ENCODE measurements at places on chromosomes 16 and 17.

GRCh38 chr16:8641671-8642070 lies 20.2 kb downstream of the METTL22 start:
- DNase-seq, result no peak

GRCh38 chr16:76389126-76389525 lies 111.9 kb downstream of the CNTNAP4 start:
- DNase-seq, result no peak

DNA sequence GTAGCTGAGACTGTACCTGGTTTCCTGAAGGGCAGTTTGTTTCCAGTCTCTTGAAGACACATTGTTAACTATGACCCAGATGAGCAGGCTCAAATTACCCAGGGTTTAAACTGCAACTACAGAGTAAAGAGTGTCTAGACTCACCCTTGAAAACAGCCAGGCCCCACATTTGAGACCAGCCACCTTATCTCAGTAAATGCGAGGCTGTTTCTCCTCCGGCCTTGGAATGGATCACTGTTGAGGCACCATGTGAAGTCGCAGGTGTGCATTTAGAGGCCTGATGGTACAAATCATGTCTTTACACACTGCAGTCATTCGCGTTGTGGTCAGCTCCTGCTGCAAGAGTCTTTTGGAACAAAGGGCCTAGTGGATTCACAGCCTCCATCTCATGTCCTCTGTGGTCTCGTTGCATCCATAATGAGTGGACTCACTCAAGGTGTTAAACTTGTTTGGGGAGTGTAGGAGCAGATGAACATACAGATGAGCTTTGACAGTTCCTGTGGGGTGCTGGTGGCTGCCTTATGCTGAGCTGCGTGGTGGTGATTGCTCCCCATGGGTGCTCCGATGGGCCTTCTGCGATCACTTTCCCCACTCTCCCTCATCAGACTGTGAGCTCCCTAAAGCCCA lies 18.5 kb upstream of the N4BP1 start:
- no peak for DNase-seq

GRCh38 chr17:79219208-79219935 lies 144.7 kb downstream of the ENGASE start:
- no peak for DNase-seq

DNA sequence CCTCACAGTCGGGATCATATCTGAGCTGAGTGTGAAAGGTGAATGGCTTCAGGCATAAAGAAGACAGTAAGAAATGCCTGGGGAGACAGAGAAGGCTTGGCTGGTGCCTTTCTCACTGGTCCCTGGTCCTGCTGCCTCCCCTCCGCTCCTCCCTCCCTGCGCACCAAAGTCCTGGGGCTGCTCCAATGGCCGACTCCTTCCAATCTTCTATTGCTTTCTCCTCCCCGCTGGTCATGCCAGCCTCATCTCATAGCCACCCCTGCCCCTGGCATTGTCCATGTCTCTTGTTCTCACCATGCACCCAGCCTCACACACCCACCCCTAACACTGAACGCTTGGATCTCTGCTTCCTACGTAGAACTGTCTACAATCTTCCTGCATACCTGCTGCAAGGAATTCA lies 18.0 kb downstream of the TLE7 start:
- DNase-seq, result no peak

GRCh38 chr16:50334106-50334975 lies 34.4 kb downstream of the BRD7 start:
- DNase-seq, result no peak

GRCh38 chr17:47618410-47618809 lies 31.3 kb upstream of the KPNB1 start:
- DNase-seq, result no peak

- no peak for DNase-seq
Measured at GRCh38 chr17:82613283-82614094, 34.8 kb downstream of the WDR45B start.

DNA sequence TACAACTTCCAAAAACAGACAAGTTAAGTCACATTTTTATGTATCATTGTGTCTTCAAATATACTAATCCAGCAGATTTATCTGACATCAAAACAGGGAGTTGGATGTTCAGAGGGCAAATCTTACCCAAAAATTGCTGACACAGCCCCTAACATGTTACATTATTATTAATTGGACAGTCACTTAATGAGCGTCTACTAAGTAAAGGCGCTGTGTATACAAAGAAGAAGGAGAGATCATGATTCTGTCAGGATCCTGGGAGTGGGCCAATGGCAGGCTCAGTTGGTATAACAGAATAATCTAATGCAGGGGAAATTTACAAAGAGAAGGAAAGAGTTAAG lies 18.4 kb upstream of the CD300E start:
- DNase-seq, result no peak

DNA sequence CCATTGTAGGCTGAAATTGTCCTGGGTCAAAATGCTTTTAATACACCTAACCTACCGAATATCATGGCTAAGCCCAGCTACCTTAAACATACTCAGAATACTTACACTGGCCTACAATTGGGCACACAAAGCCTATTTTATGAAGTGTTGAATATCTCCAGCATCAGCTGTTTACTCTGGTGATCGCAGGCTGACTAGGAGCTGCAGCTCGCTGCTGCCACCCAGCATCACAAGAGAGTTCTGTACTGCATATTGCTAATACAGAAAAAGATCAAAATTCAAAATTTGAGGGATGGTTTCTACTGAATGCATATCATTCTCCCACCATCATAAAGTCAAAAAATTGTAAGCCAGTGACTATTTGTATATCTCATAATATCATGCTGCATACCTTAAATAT lies 55.3 kb downstream of the ULK2 start:
- no peak for DNase-seq

DNA sequence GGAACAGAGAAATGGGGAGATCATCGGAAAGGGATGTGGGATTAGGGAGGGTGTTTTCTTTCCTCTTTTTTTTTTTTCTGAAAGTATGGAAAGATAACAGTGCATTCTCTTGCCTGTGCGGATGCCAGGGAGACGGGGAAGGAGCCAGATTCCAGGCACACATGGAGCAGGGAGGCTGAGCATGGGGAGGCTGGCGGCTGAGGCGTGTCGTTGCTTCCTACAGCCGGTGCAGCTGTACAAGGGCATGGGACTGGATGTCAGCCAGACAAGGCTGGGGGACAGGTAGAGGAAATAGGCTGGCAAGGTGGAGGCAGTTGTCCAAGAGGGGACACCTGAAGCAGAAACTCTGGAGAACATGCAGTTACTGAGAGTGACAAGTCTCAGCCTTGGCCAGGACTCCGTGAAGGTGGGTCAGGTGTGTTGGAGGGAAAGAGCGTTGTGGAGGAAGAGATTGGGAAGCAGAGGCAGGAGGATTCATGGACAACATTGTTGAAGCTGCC lies 16.6 kb upstream of the ADORA2B start:
- DNase-seq, result no peak

GRCh38 chr17:81470944-81471817 lies 41.4 kb downstream of the ACTG1 start:
- DNase-seq, result no peak

GRCh38 chr17:50076591-50077235 lies 18.4 kb upstream of the PDK2 start:
- no peak for DNase-seq

DNA sequence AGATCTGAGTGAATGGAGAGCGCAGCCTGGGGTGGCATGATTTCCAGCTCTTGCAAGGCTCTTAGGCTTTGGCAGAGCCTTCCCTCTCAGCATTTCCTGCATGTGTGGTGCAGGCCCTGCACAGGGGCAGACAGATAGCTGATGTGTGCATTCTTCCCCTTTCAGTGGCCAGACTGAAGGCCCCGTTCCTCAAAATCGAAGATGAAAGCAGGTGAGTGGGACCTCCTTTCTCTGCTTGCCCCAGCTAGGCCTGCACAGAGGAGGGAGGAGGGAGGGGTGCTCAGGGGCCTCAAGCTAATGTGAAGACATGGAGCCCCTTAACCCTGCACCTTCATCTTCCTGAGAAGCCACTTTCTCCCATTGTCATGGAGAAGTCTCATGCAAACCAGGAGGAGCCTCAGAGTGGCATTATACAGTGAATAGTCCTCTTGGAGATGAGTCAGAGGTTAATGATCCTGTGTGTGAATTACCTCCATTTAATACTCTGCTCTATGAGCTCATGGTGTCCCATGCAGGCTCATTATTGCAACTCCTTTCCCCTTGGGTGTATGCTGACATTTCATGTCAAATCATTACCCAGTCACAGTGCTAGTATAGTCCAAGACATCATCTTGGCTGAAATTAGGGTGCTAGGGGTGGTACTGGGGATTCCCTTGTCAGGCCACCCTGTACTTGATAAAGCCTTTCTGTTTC lies 20.4 kb upstream of the ADAM11 start:
- no peak for DNase-seq

GRCh38 chr17:2262135-2262587 lies 41.4 kb downstream of the SMG6 start:
- no peak for DNase-seq

- peak; percentile 52 for DNase-seq
Measured at GRCh38 chr16:2178321-2179106, 17.9 kb downstream of the CASKIN1 start.

GRCh38 chr17:65533852-65534457 lies 27.5 kb downstream of the AXIN2 start:
- DNase-seq, result no peak

- no peak for DNase-seq
Measured at GRCh38 chr16:86387468-86388440, 122.6 kb upstream of the FOXF1 start.

GRCh38 chr16:14013571-14014283 lies 57.4 kb upstream of the MRTFB start:
- no peak for DNase-seq

DNA sequence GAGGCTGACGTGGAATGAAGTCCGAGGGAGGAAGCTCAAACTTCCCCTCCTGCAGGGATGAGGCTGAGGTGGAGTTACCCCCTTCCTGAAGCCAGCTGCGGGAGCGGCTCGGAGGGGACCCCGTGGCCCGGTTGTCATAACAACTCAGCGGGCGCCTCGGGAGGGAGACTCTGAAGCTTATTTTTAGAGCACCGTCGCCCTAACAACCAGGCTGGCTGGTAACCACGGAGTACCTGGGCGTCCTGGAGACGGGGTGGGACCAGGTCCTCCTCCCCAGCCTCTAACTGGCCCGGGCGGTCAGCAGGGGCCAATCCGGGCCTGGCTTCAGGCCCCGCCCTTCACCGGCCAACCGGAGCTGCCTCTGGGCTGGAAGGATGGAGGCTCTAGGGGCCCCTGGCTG lies 27.7 kb downstream of the NECAB2 start:
- no peak for DNase-seq

- DNase-seq, result no peak
Measured at GRCh38 chr17:82703036-82703745, 4.7 kb upstream of the RAB40B start.

- DNase-seq, result no peak
Measured at GRCh38 chr17:14150619-14151018, 81.3 kb downstream of the COX10 start.

- no peak for DNase-seq
Measured at GRCh38 chr17:79581324-79581932, 29.4 kb downstream of the RBFOX3 start.

DNA sequence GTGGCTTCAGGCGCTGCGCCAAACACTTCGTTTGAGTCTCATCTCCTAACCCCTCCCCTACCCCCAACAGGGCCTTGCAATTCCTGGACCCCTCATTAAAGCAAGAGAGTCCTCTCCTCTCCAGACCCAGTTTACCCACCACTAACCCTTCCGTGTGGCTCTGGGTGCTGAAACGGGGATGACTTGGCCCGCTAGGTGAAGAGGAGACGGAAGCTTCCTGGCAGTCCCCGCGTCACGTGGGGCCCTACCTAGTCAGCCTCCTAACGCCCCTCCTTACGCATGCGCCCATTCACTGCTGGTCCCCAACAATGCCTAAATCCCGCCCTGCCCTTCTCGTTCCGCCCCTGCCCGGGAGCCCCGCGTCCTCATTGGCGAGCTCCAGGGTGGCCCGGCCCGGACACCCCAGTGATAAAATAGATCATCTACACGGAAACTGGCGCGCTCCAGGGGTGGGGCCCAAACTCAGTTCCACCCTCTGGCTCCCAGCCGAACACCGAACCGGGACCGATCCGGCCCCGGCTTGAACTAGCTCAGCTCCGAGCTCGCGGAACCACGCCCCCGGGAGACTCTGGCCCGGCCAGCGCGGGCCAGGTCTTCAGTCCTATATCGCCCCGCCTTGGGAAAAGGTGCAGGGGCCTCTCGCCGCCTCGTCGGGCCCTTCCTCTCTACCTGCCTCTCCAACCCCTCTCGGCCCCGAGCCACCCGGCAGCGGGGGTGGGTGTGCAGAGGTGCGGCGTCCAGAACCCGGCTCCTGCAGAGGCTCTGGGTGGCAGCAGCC lies at the start of gene SLC16A13:
Gene SLC16A13 (plus strand): TSS at position 425 of the 778 bp plus-strand sequence. CDS start 368 bp downstream, outside the sequence.
- DNase-seq, result peak; percentile 97
